Stimulated activated CD8-positive, alpha-beta memory T cell treated with anti-CD3 and anti-CD28 coated beads, Interleukin-7, amount 100 ng/mL, for 24 hours (primary cell): ENCODE measurements at places on chromosomes 16 and 17.

- peak; percentile 40 for DNase-seq
Observed at GRCh38 chr17:49861150-49861884, 13.4 kb upstream of the TAC4 start.

DNA sequence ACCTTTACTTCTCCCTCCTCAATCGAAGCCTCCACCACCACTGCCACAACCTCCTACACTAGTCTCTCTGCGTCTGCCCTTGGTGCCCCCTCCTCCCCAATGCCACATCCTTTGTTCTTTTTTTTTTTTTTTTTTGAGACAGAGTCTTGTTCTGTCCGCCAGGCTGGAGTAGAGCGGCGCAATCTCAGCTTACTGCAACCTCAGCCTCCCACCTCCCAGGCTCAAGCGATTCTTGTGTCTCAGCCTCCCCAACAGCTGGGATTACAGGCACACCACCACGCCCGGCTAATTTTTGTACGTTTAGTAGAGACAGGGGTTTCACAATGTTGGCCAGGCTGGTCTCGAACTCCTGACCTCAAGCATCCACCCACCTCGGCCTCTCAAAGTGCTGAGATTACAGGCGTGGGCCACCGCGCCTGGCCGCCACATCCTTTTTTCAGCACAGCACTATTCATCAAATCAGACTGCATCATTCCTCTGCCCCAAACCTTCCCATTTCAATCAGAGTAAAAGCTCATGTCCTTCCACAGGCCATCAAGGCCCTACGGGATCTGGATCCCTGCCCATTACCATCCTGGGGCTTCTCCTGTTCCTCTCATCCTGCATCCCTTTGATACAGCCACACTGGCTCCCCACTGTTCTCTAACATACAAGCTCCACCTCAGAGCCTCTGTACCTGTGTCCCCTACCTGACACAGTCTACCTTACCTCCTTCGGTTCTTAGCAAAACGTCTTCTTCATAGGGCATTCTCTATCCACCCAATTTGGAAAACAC, 2.0 kb downstream of the KLHL11 start:
- DNase-seq = no peak

GRCh38 chr16:17152311-17152710, 318.4 kb downstream of the XYLT1 start:
- no peak for DNase-seq

GRCh38 chr17:81097943-81098308, 63.0 kb downstream of the BAIAP2 start:
- no peak for DNase-seq

DNA sequence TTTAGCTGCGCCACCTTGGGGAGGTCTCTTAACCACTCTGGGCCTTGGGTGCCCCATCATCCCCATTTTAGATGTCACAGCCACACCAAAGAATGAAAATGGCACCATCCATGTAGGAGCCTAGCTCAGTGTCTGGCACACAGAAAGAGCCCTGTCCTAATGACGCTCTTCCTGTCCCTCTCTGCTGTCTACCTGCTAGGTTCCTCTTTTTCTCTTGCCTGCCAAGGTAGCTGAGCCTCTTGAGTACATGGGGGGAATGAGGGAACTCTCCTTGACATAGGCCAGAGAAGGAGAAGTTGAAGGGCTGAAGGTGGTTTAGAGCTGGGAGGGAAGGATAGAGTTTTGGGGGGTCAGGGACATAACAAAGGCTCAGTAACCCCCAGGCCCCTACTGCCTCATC, 1.8 kb downstream of the RUNDC3A start:
- DNase-seq = no peak

- DNase-seq = no peak
Observed at GRCh38 chr17:13599168-13599577, 2.6 kb downstream of the HS3ST3A1 start.

DNA sequence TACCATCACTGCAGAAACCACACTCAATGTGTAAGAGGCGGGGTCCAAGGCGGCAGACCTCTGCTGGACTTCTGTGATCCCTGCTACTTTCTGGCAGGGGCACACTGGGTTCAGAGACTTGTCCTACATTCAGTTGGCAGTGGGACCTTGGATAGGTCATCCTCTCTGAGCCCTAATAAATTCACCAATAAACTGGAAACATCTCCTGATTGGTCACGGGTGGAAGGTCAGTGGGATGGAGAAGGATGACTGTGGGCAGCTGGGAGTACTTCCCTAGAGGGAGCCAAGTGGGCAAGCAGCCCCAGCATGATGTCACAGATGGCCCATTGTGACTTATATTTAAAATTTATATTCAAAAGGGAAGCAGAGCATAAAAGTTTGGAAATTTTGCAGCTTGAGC, 49.7 kb downstream of the RNF112 start:
- no peak for DNase-seq

GRCh38 chr17:50095626-50096037, 481 bp downstream of the PDK2 start:
- no peak for DNase-seq

DNA sequence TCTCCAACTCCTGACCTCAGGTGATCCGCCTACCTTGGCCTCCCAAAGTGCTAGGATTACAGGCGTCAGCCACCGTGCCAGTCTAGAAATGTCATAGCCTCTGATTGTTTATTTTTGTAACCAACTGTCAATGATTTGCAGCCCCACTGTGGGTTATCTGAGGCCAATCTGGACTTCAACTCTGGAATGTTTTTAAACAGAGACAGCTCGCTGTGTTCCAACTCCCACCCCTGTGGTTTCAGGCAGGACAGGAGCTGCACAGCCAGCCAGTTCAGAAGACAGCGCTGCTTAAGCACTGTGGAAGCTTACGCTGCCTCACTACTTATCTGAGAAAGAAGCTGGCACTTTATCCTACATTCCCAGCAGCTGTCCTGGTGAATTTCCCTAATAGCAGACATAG, 19.5 kb downstream of the MRM3 start:
- no peak for DNase-seq

GRCh38 chr16:2210386-2211365, at the start of gene BRICD5:
TSS of gene BRICD5 (minus strand) at chr16:2210863. CDS start at chr16:2210833, 30 bp downstream.
- DNase-seq = no peak

- DNase-seq = no peak
Observed at GRCh38 chr16:2231016-2231931, 5.0 kb upstream of the DNASE1L2 start.

DNA sequence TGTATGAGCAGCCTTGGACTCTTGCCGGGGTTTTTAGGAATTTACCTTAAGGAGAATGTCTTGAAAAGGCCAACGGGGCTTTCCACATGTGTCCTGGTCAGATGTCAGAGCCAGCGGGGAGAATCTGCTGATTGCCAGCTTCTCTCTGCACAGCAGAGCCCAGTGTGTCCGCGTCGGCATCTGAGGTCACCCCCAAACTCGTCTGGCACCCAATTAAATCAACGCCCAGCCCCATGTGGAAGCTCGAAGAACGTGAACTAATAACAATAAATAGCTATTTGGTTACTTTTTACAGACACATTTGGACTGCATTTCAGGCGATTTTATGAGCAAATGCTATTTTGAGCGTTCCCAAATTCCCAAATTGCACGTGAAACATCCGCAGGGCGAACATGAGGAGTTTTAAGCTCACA, 303.5 kb downstream of the FOXL1 start:
- no peak for DNase-seq

GRCh38 chr17:36482611-36483504, 3.6 kb upstream of the ZNHIT3 start:
- DNase-seq = peak; percentile 61

GRCh38 chr17:75183999-75184884, 1.5 kb upstream of the SUMO2 start:
- DNase-seq = no peak

DNA sequence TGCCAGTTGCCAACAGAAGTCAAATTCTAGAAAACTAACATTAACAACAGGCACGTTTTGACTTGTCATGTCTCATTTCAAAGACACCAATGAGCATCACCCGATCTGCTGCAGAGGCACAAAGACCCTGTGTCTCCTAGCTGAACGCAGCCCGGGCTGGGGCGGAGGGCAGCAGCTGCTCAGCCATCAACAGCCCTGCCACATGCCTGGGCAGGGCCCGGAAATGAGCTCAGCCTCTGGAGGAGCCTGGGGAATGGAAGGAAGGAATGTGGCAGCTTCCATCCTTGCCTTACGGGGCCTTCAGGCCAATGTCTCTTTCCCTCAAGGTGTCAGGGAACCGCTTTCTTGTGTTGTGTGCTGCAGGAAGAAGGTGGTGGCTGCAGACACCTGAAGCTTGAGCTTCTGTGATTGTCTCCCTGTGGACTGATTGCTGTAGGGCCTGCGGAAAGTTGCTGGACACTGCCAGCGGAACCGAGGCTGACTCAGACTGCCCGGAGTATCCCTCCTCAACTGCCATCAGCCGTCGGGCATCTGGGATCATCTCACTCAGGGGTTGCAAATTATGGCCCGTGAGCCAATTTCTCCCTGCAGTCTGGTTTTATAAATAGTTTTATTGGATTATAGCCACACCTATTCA, 7.3 kb downstream of the CDH13 start:
- no peak for DNase-seq

DNA sequence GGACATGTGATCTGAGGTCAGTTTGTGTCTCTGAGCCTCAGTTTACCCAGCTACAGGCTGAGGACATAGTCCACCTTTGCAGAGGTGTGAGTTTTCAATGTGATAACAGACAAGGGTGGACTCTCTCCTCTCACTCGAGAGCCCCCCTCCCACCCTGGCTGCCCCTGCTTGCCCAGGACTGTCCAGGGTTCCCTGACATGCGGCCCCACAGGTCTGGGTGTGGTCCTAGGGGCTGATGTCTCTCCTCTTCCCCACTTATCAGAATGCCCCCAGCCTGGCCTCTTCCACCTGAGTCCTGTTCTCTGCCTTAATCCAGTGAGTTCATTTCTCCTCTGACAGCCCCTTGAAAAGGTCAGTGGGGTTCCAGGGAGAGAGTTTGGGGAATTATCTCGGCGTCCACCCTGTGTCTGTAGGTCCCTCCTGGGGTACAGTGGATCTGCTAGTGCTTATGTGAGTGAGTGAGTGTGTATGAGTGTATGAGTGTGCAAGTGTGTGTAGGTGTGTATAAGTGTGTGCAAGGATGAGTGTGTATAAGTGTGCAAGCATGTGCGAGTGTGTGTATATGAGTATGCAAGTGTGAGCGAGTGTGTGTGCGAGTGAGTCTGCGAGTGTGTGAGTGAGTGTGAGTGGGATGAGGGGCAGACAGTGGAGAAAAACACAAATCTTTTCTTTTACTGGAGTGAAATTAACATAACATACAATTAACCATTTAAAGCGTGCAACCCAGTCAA, 175.0 kb downstream of the IRF8 start:
- DNase-seq = no peak

DNA sequence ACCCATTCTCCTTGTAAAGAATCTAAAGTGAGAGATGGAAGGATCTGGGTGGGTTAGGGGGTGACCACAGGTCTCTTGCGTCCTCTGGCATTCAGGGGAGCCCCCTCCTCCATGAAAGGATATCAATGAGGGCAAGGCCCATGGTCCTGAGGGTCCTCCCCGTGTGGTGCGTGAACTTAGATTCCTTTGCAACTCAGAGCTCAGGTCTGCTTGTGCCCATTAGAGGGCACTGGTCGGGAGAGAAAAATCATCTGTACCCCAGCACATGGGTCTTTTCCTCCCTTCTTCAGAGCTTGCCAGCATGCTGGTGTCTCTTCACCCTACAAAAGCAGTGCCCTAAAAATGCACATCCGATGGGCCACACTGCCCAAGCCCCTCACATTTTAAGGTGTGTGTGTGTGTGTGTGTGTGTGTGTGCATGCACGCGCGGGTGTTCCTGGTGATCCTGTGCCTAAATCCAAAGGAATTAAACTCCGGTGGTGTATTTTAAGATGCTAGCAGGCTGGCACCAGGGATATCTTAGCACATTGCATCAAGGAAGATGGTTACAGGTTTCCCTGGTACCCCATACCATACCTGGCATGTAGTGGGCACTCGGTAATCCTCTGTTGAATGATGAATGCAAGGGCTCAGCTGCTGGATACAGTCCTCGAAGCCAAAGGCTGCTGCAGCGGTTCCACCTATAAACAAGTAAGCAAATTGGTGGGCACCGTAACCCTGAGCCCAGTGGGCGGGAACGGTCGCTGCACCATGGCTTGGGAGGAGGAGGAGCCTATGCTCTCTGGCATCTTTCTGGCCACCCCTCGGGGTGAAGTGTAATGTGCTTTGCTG, 4.7 kb downstream of the C1QTNF1 start:
- no peak for DNase-seq

GRCh38 chr16:9370061-9370491, 278.6 kb downstream of the HAPSTR1 start:
- no peak for DNase-seq

DNA sequence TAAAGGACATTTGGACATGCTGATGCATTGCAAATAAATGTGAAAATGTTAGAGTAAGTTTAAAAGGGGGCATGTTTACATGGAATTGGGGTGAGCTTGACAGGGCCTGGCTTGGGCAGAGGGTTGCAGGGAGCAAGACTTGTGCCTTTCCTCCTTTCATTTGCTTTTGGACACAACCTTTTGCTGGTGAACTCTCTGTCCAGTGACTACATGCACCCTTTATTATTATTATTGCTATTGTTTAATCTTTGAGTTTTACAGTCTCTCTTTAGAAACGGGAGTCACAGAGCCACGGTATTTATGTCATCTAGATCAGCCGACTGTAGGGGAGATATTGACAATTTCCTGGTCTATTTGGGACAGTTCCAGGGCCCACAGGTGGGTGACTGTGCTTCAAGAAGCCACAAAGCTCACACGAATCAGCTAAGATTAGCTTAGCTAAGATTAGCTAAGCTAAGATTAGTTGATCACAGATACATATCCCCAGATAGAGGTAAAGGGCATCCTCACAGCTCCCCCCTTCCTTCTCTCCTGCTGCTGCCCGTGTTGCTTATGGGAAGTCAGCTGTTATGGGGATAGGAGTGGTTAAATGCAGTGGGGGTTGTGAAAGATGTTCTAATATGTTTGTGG, 28.9 kb upstream of the ETV4 start:
- no peak for DNase-seq

DNA sequence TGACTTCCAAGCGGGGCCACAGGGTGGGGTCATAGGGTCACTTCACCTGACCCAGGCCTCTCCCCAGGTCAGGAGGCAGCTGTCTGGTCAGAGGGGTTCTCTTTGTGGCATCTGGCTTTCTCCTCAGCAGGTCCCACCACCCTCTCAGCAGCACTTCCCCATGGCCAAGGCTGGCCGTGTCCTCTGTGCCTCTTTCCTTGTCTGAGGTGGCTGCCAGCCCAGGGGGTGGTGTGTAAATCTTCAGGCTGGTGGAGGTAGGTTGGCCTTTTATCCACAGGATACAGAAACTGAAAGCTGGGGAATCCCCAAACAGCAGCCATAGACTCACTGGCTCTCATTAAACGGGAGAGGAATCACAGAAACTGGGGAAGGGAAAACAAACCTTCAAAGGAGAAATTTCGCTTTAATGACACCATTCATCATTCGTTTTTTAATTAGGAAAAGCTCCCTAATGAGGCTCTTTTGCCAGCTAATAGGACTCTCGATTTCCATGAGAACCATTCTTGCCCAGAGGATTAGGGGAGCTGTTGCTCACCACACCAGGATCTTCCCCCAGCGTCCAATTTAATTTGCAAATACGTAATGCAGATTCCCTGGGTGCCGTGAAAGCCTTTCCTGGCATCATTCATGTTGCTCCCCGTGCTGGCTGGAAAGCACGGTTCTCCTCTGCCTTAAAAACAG, 18.0 kb downstream of the C17orf75 start:
- DNase-seq = no peak

- no peak for DNase-seq
Observed at GRCh38 chr16:52283018-52283417, 263.9 kb downstream of the TOX3 start.

- DNase-seq = no peak
Observed at GRCh38 chr16:12265108-12265507, 288.6 kb downstream of the SNX29 start.

GRCh38 chr16:4608704-4608980, 6.0 kb downstream of the UBALD1 start:
- no peak for DNase-seq
